AG20443 (cell line): ENCODE measurements at places on chromosomes 7 and 10.

GRCh38 chr10:48691812-48692528, 7.3 kb downstream of the WDFY4 start:
- no peak for DNase-seq

DNA sequence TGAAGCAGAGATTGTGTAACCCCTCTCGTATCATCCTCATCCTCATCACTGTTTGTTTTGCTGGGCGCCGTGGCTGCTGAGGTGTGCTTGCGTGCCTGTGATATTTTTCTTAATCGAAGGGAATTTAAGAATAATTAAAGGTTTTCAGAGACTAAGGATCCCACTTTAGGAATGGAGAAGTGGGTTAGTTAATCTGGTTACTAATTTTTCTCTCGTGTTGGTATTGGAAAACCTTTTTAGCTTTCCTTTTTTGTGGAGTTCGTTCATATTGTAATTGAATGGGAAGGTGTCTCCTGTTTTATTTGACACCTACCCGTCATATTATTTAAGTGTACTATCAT, 1.3 kb downstream of the UBN2 start:
- no peak for DNase-seq

GRCh38 chr7:12993025-12993424, 305.6 kb downstream of the ARL4A start:
- DNase-seq, result no peak

GRCh38 chr10:28077889-28078288, 79.0 kb upstream of the ODAD2 start:
- peak; percentile 37 for DNase-seq

DNA sequence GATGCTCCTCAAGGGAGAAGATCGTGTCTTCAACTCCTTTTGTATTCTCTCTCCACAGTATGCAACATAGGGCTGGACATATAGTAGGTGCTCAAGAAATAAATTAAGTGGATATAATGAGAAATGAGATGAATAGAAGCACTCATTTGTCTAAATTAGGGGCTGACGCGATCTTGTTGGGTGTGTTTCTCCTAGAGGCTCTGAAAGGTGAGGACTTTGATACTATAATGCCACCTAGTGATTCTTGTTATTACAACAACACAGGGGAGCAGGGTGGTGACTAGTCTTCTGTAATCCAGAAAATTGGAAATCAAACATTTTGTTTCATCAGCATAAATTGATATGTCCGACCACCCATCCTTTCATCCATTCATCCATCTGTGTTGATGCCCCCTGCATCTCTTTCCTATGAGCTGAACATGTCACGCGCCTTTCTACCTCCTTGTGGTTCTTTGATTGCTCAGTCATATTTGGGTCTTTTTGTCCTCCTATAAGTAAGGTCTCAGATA, 3.5 kb upstream of the CFAP58 start:
- DNase-seq, result peak; percentile 63
